ENCODE measurements at places on chromosomes 7 and 10.

DNA sequence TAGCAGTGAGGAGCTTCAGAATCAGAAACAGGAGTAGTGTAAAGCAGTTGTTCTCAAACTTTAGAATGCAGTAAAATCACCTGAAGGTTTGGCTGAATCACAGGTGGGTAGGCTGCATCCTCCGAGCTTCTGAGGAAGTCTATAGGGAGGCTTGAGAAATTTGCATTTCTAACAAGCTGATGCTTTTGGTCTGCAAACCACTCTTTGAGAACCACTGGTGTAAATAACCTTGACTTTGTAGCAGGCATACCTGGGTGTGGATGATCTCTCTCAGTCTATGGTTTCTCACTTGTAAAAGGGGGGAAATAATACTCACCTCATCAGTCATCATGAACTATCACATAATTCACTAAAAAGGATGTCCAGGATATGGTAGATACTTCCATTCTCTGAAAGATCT, 118.1 kb downstream of the SRI start:
- DNase-seq, result no peak

DNA sequence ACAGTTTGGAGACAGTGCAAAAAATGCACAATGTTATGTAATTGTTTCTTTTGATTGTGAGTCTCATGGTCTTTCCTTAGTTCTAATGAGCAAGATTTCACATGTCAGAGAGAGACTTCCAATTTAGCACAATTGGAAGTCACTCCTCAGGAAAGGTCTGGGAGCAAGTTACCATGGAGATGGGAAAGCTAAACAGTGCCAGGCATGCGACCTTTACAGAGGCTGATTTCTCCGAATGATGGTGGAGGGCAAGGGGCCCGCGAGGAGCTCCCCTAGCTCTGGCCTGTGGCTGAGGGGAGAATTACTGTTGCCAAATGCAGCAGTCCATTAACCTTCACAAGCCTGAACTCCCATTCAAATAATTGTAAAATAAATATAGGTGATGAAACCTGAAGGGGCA, 59.3 kb downstream of the CDCA7L start:
- no peak for DNase-seq

DNA sequence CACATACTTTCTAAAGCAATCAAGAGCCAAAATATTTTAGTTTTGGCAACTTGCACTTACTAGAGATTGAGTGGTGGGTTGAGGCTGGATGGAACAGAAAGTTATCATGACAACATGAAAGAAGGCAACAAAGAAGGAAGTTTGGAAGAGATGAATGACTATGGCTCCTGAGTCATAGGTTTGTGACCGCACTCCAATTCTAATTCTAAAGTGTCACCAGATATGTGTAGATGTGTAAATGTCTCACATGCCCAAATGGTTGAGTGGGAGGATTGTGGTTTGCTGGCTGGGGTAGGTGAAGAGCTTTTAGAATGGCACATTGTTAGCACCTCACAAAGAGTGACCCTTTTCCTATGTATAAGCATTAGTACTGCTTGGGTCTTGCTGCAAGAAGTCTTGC, 20.2 kb downstream of the TAS2R16 start:
- DNase-seq, result no peak

GRCh38 chr7:157554393-157555238, 217.8 kb downstream of the DNAJB6 start:
- no peak for DNase-seq

GRCh38 chr7:92717993-92718716, 118.2 kb downstream of the CDK6 start:
- DNase-seq, result peak; percentile 72

Measured in activated naive CD4-positive, alpha-beta T cell treated with anti-CD3 and anti-CD28 coated beads, Interleukin-2, amount 50 U/mL, for 72 hours (primary cell).